ENCODE measurements at places on chromosomes 4 and X. TPM values are rescaled to one million over a fixed set of nuclear protein-coding genes. Genes with fewer than 3 reads are reported as not detected.

- no peak for DNase-seq
These were observed 33.1 kb upstream of the RBPJ start for GRCh38 chr4:26287756-26288155.

DNA sequence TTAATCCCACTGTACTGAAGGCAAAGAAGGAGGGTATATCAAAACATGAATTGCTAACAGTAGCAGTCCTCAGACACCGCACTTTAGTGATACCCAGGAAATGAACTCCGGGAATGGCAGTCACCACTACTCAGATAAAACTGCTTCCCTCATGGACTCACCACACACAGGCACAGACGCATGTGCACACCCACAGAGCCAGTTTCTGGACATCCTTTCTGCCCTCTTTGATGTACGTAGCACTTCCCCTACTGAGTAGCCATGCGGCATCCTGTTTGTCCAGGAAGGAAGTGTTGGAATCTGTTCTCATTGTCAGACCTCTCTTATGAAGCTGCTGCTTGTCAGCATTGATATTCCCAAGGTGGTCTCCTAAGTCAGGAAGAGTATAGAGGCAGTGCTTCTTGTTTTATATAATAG, 95.7 kb downstream of the DCLK2 start:
- no peak for DNase-seq

GRCh38 chr4:93178279-93178678, 650.3 kb upstream of the ATOH1 start:
- DNase-seq: no peak

DNA sequence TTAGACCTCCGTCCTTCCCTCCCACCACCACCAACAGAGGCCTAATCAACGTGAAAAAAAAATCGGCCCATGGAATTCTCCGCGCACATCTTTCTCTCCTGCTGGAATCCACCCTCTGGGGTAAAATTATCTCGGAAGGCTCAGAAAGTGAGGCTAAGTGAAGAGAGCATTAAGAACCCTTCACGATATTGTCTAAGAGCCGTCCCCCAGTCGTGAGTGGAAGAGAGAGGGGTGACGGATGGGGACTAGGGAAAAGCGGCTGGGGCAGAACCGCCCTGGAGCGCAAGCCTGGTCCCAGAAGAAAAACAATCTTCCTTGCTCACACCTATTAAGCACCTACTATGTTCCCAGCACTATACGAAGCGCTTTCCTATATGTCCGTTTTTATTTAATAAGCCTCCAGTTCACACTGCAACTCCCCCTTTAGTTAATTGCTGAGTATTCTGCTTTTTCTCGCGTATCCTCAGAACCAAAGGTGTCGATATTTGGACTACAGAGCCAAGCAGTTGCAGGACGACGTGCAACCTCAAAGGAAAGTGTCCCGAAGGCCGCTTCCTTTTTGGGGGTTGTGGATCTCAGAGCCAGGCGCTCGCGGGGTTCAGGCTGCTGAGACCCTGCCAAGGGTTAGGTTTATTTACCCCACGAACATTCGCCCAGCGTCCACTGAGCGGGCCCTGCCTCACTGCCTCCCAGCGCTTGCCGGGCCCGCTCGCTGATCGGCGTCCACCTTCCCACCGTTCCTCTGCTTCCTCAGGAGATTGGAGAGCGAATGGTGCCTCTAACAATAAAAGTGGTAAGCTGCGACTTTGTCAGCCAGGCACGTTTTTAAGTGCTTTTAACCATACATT, 889 bp downstream of the MGARP start:
- no peak for DNase-seq

DNA sequence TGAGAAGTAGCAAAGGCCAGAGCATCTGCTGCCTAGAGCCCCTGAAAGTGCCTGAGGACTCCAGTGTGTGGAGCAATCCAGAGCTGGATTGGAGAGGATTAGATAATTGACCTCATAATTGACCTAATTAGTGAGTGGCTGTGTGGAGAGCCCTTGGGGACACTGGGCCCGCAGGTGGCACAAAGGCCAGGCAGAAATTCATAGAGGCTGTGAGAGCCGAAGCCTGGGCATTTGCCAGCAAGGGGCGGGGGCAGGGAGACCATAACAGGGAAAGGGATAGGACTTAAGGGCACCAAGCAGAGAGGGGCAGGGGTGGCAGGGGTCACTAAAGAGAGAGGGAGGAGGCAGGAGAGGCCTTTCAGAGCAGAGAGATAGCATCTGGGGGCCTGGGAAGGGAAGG, 45.3 kb downstream of the EFNB1 start:
- DNase-seq: no peak

DNA sequence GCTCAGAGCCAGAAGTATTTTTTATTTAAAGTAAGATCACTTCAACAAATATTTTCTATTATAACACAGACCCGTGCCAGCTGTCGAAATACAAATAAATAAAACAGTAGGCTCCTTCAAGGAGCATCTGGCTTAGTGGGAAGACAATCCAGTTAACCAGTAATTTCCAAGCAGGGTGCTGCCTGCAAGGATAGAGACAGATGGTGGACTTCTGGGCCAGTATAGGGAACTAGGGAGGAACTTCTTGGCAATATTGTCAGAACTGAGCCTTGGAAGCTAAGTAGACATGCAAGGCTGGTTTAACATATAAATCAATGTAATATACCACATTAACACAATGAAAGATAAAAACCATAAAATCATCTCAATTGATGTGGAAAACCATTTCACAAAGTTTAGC, 17.0 kb upstream of the MTMR1 start:
- no peak for DNase-seq

- no peak for DNase-seq
These were observed 77.5 kb downstream of the HTRA3 start for GRCh38 chr4:8346838-8347605.

The GABRQ gene
- total RNA-seq: 0.22 TPM

- DNase-seq: no peak
These were observed 106.0 kb downstream of the GPR143 start for GRCh38 chrX:9659571-9660195.

DNA sequence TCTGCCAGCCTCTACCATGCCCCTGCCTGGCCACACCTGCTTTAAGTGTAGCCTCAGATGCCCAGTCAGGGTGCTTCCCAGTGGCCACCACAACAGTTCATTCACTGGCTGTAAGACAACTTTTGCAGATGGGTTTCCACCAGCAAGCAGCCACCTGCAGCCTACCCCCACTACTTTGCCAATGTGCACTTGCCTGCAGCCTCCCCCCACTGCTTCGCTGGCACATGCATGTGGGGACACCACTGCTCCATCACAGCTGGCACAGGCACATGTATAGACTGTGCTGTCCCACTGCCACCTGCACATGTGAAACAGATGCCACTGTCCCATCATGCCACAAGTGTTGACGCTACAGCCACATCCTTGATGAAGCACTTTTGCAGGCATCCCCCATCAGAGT, 723.9 kb downstream of the SH3BGRL start:
- no peak for DNase-seq

The P2RY8 gene
- not detected for total RNA-seq

The CFAP47 gene
- not detected for total RNA-seq

DNA sequence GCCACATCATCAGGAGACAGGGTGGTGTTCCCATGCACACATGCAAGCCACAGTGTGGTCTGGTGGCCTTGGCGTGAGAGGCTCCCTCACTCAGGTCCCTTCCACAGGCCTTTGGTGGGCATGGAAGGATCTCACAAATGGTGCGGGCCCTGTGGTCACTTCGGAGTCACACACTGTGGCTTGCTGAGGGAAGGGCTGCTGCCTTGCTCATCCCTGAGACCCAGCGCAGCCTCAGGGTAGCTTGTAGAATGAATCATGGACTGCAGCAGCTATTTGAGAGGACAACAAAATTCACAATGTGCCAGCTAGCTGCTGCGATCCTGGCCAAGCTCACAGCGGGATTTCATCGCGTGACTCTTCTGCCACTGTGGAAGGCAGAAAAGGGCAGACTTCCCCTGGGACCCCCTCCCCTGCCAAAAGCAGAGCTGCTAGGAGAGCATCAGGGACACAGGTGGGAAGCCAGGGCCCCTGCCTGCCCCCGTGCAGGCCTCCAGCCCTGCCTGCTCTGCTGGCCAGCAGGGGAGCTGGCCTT, 106.4 kb downstream of the ABLIM2 start:
- no peak for DNase-seq

The STAG2 gene
- total RNA-seq: 45.3 TPM

The CFP gene
- 0.06 TPM for total RNA-seq

GRCh38 chr4:101960431-101960830, 169.9 kb downstream of the BANK1 start:
- DNase-seq: no peak

DNA sequence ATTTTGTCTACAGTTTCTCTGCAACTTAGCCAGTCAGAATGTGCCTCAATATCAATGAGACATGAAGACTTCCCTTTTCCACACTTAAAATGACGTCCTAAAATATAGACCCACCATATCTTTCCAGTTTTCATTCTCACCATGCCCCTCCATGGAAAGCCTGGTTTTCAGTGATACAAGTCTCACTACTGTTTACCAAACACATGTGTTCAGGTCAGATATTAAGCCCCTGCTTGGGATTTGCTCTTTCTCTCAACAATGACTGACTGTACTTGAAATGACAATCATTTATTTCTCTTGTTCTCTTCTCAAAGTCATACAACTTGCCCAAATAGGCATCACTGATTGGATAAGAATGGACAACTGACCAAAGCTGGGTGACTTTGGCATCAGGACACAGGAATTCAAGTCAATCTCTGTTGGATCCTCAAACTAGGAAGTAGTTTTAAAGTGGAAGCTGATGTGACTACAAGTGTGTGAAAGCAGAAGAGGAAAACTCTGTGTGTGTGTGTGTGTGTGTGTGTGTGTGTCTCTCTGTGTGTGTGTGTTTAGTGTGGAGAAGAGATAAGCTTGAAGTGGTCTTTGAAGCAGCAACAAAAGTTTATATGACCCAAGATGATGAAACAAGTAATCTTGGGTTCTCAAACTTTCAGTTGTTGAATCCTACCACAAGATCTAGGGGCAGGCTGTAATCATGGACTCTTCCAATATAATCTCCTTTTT, 217.4 kb upstream of the FGF13 start:
- no peak for DNase-seq

The FRMPD4 gene
- 0.06 TPM for total RNA-seq

GRCh38 chr4:133801883-133802282, 399.7 kb downstream of the PABPC4L start:
- no peak for DNase-seq

- DNase-seq: no peak
These were observed 200.5 kb downstream of the PABPC4L start for GRCh38 chr4:134001057-134001456.

GRCh38 chrX:133570549-133570948, 155.3 kb upstream of the GPC4 start:
- DNase-seq: no peak

The UGT2B17 gene
- total RNA-seq: not detected

The DDIT4L gene
- 3.1 TPM for total RNA-seq

GRCh38 chr4:72568959-72569718, at the start of gene ADAMTS3:
Gene ADAMTS3, minus strand, starts transcription at chr4:72569221. Its CDS starts 459 bp downstream, at chr4:72568762.
- DNase-seq: no peak

- no peak for DNase-seq
These were observed 246.8 kb upstream of the NWD2 start for GRCh38 chr4:36997727-36998126.

DNA sequence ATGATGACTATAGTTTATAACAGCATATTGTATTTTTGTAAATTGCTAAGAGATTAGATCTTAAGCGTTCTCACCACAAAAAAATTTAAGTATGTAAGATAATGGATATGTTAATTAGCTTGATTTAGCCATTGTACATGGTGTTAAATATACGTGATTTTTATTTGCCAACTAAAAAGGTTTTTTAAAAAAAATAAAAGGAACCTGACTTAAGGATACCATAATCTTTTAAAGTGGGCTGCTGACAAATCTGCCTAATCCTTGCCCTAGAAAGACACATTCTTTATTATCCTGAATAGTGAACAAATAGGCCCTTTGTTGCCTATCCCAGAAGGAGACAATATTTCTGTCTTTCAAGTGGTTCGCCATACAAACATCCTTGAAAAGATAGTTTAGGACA, 94.6 kb upstream of the FAM47C start:
- DNase-seq: no peak

The TRIM2 gene
- total RNA-seq: 38.2 TPM

- no peak for DNase-seq
These were observed 86.1 kb downstream of the SYNPO2 start for GRCh38 chr4:118974758-118975157.

GRCh38 chr4:2761035-2761923, 5.1 kb upstream of the TNIP2 start:
- peak; percentile 20 for DNase-seq

GRCh38 chrX:20374450-20374849, 107.7 kb upstream of the RPS6KA3 start:
- DNase-seq: no peak

GRCh38 chr4:74930162-74930561, 2.8 kb upstream of the PARM1 start:
- no peak for DNase-seq

The SFRP2 gene
- total RNA-seq: not detected

All from epithelial cell of proximal tubule (primary cell).